Activated CD4-positive, alpha-beta T cell treated with anti-CD3 and anti-CD28 coated beads, Interleukin-2, amount 10 ng/mL, durations not matched to agents 7 days and 5 days (primary cell): ENCODE measurements at places on chromosomes 1 and 21.

DNA sequence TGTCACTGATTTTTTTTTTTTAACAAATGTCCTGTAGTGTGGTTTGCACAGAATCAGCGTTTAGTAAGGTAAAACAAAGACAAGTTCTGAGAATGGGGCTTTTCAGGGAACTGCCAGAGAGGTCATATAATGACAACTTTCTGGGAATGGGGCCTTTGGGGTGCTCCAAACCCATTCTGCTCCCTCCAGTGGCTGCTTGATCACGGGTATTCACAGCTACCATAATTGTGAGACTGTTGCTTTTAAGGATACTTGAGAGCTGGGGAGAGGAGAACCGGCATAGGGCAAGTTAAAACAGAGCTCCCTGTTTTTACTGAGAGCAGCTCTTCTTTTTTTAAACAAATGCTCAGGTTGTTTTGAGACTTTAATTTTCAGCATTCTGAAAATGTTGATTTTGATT lies 48.2 kb downstream of the CYP2J2 start:
- no peak for DNase-seq

DNA sequence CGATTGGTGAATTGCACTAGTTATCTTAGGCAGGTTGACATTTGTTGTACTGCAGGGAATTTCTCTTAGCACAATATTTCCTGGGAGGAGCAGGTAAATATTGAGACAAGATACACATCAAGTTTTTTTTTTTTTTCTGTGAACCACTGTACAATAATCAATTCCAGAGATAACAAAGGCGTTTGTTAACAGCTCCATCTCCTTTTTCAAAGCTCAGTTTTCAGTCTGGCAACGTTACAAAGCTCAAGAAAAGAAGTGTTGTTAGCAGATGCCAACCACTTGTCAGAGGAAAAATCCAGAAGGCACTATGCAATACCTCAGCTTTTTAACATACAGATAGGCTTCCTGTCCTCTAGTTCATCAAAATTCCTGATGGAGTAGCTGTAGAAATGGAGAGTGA lies 40.9 kb upstream of the DAB1 start:
- DNase-seq, result no peak

GRCh38 chr1:186175588-186175987 lies 199.5 kb downstream of the TPR start:
- no peak for DNase-seq

DNA sequence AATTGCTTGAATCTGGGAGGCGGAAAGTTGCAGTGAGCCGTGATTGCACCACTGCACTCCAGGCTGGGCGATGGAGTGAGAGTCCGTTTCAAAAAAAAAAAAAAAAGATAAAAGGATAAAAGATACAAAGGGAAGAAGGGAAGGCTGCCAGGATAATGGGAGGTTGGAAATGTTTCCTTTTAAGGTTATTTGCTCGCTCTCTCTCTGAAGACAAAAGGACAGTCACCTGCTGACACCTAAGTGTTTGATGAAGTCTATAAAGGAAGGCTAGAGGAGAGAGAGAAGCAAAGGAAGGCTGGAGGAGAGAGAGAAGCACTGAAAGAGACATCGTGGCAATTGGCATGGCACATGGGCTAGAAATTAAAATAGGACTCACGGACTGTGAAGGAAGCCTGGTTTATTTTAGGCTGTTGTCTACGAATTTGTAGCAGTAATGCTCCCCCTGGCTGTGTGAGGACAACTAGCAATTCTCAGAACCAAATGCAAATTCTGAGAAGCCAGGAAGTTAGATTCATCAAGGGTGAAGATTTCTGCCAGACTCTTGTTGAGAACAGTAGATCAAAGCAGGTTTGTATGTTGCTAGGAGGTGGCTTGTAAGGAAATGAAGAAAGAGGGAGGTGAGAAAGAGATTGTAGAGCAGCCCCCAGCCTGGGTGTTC lies 154.2 kb downstream of the ZP4 start:
- DNase-seq, result peak; percentile 24
